CMK (cell line): ENCODE measurements at places on chromosomes 7 and 10.

DNA sequence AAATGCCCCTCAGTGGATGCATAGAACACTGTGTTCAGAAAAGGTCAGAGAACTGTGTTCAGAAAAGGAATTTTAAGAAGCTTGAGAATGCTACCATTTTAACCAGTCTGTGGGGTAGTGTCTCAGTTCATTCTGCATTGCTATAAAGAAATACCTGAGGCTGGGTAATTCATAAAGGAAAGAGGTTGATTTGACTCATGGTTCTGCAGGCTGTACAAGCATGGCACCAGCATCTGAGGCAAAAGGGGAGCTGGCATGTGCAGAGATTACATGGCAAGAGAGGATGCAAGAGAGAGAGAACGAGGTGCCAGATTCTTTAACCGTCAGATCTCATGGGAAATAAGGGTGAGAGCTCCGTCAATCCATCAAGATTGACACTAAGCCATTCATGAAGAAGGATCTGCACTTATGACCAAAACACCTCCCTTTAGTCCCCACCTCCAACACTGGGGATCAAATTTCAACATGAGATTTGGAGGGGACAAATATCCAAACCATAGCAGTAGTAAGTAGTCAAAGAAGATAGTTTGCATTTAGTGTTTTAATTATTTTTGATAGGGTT is 119.8 kb downstream of the FAM107B start:
- DNase-seq = no peak

DNA sequence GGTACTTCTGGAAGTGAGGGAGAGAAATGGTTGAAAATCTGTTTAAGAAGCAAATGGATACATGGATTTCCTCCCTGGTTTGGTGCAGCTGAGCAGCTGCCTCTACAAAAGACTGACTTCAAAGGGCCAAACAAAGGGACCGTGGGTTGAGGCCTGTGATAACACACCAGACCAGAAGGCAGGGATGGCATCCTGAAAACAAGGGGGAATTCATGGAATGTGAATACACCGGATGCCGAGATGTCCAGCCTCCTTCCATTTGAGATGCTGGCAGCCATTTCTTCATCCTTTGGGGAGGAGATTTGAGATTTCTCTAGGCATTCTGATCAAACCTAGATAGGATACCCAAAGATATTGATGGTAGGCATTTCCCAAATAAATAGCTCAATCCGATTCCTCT is 36.9 kb downstream of the TAF3 start:
- DNase-seq = no peak

DNA sequence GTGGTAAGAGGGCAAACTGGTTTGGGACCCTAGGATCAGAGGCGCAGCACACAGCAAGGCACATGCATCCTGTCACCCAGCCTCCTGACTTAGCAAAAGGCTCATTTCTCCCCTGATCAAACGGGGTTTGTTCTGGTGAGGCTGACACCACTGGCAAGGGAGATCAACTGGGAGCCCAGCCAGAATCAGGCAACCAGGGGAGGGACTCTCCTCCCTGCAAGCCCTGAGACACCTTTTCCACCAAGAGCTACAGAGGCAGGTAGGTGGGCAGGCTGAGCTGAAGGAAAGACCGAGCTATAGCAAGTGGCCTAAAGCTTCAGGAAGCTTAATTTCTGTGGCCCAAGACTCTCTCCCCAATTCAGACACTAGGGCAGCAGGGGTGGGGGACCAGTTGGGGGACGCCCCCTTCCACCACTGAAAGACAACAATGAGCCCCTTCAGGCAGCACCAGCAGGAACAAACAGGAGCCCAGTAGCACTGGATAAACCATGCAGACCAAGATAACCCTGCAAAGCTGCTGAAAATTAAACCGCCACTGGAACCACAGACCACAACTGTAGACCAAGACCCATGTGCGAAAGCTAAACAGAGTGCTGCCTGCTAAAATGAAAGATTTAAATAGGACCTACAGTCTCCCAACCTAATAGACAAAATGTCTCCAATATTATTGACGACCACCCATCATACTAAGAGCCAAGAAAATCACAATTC is 27.1 kb upstream of the SAR1A start:
- peak; percentile 56 for DNase-seq

DNA sequence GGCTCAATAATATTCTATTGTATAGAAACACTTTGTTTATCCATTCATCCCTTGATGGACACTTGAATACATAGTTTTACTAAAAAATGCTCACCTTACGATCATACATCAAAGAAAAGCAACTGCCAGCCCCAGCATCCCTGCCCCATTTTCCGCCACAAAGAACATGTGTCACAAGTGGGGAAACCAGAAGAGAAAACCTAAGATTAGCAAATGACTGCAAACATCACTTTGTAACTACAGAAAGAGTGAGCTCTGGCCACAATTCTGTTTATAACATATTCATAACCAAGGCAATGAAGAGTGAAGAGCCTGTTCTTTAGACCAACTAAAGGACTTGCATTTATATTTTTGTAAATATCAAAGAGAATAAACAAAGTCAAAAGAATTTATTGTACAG is 89.8 kb downstream of the DOCK4 start:
- DNase-seq = no peak

GRCh38 chr10:25974897-25975459 is 40.9 kb downstream of the MYO3A start:
- DNase-seq = no peak

DNA sequence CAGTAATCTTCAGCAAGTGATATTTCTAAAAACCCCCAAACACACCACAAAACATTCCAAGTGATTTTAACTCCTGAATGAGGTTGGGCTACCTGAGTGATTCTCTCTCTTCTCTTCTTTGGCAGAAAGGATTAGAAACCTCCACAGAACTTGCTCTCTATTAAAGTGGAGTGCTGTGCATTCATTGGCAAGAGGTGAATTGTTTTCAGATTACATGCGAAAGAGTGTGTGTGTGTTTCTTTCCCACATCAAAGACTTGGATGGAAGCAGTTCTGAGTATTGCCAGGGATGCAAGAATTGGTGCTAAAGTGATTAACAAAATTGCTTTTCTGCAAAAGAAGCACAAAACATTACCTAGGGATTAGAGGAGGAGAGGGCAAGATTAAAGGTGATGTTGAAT is 13.1 kb upstream of the FBXW4 start:
- DNase-seq = no peak
